NCI-H2107 (cell line): ENCODE measurements at places on chromosomes 6 and 20.

DNA sequence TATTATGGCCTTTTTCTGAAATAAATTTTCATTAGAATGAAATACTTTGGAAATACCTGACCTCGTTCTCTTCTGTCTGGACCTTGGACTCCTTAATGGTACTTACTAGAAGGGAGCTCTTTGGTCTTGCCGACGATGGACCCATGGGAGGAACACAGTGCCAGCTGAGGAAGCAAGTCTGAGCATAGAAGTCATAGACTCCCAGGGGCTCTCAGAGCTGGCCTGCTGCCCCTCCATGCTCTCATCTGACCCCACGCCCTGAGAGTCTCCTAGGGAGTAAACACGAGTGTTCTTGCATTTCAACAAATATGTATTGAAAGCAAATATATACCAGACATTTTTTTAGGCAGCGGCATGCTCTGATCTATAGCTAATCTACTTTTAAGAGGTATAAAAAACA is 87.8 kb downstream of the PLEKHG1 start:
- no peak for DNase-seq

- no peak for DNase-seq
Observed at GRCh38 chr20:2834401-2835110, 5.9 kb downstream of the PCED1A start.

DNA sequence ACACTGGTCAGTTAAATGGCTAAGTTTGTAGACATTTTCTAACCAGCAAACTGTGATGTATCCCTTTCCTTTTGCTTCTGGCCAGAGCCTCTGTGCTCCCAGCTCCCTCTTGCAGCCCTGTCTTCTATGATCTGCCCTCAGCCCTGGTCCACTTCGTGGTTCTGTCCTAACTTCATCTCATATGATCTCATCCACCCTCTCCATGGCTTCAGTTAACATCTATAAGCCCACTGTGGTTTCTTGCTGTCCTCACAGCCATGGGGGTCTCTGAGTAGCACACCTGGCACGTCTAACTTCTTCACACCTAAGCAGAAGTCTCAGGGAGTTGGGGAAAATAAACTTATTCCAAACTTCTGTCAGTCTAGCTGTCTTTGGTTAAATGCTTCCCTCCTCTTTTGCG is 81.8 kb downstream of the IRF4 start:
- no peak for DNase-seq

DNA sequence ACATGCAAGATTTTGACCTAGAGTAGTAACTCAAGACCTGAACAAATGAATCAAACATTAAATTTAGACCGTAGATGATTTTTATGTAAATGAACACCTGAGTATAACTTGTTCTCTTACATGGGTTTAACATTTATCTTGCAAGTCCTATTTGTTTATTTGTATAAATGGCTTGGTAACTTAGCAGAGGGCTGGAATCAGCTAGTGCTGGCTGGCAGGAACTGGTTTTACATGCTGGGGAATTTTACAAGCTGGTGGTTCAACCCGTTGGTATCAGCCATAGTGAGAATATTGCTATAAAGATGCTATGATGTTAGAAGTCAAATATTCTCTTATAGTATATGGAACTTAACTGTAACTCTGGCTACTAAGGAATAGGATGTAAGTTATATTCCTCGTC is 8.9 kb downstream of the SLC22A2 start:
- DNase-seq, result no peak

- DNase-seq, result no peak
Observed at GRCh38 chr6:21992178-21992967, 304.5 kb downstream of the PRL start.

DNA sequence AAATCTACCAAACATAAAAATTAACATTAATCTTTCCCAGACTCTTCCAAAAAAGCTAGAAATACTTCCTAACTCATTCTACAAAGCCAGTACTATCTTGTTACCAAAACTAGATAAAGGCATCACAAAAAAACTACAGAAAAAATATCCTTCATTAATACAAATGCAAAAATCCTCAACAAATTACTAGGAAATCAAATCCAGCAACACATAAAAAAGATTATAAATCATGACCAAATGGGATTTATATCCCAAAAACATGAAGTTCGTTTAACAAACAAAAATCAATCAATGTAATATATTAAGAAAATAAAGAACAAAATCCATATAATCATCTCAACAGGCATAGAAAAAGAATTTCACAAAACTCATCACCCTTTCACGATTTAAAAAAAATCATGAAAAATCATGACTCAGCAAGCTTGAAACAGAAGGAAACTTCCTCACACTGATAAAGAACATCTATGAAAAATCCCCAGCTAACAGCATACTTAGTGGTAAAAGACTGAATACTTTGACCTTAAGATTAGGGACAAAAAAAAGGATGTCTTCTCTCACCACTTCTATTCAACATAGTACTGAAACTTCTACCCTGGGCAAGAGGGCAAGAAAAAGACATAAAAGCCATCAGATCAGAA is 43.2 kb downstream of the RANBP9 start:
- no peak for DNase-seq

DNA sequence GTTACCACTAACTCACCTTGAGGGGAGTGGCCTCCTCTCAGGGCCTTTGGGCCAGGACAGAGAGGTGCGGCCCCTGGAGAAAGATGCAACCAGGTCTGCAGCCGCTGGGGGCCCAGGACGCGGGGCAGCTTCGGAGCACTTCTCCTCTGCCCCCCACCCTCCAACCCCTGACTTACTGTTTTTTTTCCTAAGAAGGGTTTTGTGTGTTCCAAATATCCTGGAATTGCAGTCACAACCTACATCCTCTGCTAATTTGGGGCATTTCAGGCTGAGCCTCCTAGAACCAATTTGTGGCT is 1.7 kb downstream of the LINC00237 start:
- DNase-seq, result no peak

DNA sequence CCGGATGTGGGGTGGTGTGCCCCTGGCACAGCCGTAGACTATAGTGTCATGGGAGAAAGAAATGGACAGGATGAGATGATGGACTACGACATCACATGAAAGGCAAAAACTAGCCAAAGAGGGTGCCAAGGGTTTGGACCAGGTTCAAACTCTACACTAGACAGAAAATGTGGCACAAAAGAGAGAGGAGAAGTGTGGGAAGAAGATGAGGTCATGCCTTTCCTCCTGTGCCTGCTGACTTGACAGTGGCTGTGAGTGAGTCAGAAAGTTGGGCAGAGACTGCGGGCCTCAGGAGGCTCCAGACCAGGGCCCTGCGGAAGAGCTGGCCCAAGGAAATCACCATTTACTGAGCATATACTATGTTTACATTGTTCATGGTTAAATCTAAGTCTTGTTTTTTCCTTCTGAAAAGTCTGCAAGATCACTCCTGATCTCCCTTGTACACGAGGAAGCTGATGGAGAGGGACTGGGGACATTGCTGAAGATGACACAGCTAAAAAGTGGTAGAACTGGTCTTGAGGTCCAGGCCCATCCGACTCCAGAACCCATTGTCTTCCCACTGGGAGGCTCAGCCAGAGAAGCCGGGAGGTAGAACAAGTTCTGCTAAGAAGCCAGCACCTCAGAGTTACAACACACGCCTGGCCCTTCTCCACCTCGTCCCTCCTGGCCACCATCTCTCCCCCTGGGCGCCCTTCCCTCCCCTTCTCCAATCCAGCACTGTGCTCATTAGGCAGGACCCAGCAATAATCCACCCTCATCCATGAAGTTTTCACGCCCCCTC is 35.6 kb downstream of the CNKSR3 start:
- DNase-seq, result no peak

DNA sequence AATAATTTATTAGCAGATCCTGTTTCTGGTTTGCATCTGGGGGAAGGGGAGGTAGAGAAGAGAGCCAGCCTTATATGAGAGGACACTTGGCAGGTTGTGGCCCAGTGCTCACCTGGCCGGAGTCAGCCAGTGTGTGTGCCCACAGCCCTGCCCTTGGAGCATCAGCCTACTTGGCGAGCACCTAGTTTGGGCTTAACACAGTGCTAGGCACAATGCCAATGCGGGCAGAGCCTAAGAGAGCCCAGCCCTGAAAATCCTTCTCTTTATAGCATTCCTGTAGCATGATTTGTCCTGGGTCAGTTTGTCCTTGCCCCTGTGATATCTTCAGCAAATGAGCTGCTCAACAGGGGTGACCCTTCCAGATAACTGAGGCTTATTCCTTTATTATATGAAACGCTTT is 73.0 kb downstream of the SLX4IP start:
- DNase-seq, result no peak

GRCh38 chr20:2756056-2756611 is 44.3 kb downstream of the CPXM1 start:
- no peak for DNase-seq

DNA sequence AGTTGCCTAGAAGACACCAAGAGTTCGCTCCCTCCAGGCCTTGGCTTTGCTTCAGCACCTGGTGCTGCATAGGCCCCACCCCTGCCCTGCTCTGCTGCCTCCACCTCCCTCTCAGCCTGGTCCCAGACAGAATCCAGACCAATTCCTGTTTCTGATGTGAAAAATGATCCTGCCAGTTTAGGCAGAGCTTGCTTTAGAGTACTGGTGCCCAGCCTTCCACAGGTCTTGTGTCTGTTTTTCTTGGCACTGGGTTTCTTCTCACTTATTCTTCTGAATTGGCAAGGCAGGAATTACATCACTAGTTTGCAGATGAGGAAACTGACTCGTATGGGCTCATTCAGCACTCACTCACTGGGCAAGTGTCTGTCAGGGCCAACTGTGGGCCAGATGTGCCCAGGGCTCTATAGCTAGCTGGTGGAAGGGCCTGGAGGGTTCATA is 53.0 kb downstream of the HLA-A start:
- DNase-seq, result no peak

- DNase-seq, result no peak
Observed at GRCh38 chr6:4301871-4302270, 166.5 kb upstream of the ECI2 start.

- no peak for DNase-seq
Observed at GRCh38 chr6:164731539-164731938, 577.9 kb downstream of the C6orf118 start.

- DNase-seq, result no peak
Observed at GRCh38 chr6:34159844-34160243, 14.0 kb upstream of the GRM4 start.

DNA sequence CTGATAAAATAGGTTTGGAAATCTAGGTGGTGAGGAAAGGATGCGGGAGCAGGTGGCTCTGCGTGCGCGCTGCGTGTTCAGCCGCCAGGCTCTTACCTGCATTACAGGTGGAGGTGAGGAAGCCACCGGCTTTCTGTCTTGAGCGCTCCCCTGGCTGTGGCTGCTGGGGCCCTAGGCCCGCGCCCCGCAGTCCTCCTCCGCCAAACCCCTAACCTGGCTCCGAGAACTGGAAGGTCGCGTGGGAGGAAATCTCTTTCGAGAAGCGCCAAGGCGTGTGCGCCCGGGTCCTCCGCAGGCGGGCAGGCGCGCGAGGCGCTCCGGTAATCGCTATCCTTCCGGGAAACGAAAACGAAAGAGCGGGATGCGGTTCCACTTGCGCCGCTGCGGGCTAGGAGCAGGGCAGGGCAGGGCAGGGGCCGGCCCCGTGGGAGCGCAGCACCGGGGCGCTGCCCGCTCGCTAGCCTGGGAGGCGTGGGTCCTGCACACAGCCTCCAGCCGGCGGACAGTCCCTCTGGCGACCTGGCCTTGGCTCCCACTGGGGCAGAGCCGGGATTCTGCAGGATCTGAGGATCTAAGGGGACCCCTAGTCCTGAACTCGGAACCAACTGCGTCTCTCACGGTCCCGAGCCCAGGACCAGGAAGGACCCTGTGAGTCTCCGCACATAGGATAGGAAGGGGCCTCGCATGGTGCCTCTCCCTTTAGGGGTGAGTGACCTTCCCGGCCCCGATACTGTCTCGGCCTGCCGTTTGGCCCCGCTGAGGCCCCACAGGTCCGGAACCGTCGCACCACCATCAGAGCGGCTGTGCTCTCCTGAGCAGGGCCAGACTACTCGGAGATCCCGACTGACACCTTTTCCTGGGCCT is at the start of gene ETV7:
TSS of gene ETV7 (minus strand) at position 230 of the 864 bp plus-strand sequence. CDS start at position 102, 128 bp downstream.
- DNase-seq, result no peak

DNA sequence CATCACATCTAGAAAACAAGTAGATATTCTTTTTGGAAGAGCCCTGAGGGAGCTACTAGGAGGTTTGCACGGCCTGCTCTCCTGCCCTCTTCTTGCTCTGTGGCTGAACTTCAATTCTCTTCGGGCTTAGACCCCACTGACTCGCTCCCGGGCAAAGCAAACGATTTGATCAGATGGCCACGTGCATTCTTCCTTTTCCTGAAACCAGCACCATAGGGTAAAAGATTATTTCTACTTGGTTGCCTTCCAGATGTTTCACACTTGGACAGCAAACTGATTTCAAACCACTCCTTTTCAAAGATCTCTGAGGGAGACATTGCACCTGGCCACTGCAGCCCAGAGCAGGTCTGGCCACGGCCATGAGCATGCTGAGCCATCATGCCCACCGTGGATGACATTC is at the start of gene SLC22A1:
TSS of gene SLC22A1 (plus strand) at position 258 of the 400 bp plus-strand sequence. CDS start at position 379, 121 bp downstream.
- no peak for DNase-seq

GRCh38 chr6:17480476-17480875 is 87.1 kb downstream of the CAP2 start:
- no peak for DNase-seq

DNA sequence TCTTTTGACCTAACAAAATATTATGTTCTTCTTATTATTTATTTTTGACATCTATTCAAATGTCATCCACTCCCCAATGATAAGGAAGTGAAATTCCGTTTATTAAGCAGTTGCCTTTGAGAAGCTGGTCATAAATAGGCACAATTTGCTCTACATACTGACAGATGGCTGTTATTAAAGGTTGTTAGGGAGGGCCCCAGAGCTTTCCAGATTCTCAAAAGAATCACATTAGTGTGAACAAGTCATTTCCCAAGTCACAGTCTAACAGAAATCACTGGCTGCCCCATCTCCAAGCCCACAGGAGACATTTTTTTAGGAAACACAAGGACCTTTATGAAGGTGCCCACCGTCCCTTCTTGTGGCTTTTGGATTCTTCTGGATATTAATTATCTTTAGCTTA is 172.4 kb downstream of the MEI4 start:
- no peak for DNase-seq

DNA sequence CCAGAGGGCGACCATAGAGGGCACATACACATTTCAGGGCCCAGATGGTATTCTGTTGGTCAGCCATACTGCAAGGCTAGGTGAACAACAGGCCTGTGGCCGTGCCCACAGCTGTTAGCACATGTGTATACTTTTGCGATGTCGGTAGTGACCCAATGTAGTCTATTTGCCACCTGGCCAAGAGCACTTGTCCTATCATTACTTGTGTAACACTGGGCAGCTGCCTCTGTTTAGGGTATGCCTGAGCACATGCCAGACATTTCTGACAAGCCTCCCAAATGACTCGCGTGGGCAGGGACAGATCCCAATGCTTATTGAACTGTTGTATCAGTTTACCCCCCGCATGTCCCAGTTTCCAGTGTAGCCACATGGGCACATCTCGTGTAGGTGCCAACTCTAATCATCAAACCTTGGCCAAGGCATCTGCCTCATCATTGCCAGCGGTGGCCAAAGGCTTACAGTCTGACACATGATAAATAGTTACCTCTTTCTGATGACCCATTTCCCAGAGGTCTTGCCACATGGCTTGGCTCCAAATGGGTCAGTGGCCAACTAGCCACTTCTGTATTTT is 74.4 kb upstream of the FBXL4 start:
- DNase-seq, result no peak
